Non-pigmented ciliary epithelial cell (primary cell): ENCODE measurements at places on chromosomes 12 and 14.

GRCh38 chr14:61573748-61574513 lies 121.4 kb upstream of the HIF1A start:
- no peak for DNase-seq

DNA sequence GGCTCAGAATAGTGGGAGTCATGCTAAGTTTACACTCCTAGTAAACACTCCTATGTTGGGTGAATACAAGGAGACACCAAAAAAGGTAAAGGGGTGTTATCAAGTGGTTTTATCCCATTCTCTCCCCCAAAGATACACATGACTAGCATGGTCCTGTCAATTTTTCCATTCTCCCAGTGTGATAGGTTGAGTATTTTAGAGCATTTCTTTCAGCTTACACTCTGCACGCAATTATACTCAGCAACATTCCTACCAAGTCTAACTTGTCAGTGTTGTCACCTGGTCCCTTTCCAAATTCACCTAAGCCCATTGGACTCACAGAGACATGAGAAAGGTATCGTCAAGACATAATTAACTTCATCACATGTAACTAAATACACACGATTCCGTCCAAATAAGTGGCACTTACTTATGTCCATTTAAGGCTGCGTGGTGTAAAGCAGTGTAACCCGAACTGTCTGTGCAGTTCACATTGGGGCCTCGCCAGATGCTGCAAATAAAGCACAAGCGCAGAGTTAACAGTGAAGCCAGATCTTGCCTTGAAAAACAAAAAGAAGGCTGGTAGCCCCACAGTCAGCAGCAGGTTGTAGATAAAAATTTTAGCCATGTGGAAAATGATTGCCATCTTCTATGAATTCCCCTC lies 159.7 kb downstream of the ANKS1B start:
- no peak for DNase-seq

- no peak for DNase-seq
Measured at GRCh38 chr12:47356129-47356700, 276.5 kb upstream of the AMIGO2 start.

DNA sequence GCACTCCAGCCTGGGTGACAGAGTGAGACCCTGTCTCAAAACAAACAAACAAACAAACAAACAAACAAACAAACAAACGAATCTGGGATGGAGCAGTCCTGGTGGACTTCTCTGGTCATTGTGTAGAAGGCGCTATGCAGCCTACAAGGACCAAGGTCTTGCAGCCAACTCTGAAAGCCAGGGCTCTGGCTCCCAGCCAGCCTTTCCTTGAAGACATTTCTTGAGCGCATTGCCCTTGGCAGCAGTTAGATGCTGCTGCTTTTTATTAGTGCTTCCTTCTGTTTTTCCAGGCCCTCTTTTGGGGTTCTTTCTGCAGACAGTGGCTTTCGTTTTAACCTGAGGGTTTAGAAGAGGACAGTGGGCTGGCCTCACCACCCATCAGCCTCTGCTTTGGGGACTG lies 20.2 kb downstream of the CCDC177 start:
- DNase-seq = no peak

DNA sequence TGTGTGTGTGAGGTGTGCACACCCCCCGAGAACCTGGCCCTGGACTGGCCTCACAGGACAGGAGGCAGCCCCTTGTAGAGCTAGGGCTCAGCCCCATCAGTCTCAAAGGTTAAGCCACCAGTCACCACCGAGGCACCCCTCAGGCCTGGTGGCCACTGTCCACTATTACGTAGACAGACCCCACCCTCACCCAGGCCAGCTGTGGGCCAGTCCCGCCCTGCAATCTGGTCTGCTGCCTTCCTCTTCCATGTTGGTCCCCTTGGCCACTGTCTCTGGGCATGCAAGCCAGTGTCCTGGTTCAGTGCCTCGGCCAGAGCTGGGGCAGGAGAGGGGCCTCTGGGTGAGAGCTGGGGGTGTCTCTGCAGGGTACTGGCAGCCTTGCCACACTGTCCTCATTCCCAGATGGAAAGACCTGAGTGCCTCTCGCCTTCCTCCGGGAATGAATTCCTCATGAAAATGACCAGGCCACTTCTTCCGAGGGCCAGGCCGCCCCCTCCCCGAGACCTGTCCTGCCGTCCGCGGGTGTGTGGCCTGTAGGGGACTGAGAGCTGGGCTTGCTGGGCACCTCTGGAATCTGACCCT lies 897 bp upstream of the TEX22 start:
- no peak for DNase-seq

DNA sequence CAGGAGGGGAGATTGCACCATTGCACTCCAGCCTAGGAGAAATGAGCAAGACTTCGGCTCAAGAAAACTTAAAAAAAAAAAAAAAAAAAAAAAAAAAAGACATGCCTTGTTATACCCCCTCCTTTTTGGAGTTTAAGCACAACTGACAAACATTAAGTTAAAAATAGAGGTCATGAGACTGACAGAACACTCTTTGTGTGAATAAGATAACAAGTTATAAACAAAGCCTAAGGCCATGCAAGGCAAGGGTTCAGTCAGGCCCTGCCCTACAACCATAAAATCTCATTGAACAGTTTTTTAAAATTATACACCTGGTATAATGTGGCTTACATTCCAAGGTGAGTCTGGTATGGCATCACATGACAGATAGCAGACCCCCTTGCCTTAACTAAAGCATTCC lies 39.3 kb downstream of the TSPAN19 start:
- no peak for DNase-seq

DNA sequence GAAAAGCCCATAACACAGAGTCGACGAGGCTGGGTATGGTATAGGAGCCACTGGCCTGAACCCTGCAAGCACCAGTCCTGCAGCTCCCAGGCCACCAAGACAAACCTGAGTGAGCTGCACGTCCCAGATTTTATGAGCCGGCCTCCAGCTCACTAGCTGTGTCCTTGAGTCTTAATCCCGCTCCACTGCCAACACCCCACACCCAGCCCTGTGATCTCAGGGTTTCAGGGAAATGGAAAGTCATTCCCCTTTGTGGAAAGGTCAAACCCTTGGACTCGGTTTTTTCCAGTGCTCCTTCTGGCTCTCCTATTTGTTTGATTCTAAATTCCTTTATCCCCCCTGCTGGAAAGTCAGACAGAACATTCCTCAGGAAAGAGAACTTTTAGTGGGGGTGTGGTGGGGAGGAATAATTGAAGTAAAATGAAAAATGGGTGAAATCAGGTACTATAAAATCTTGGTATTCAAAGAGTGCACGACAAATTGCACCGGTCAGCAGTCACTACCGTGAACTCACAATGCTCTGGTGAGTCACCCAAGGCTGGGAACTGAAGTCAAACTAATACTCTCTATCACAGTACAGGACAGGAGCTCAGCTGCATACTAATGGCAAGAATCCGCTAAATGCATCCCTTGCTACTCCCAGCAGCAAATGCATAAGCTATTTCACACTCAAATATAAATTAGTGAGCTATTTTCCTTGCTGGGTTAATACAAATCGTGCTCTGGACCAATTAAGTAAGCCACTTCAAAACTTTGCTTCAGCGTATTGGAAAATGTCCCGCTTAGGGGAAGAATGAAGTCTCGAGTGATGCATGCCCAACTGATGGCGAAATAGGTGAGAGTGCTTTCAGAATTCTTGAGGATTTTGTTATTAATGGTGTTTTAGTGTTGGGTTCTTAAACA lies 9.0 kb downstream of the PITPNM2 start:
- DNase-seq = peak; percentile 65

DNA sequence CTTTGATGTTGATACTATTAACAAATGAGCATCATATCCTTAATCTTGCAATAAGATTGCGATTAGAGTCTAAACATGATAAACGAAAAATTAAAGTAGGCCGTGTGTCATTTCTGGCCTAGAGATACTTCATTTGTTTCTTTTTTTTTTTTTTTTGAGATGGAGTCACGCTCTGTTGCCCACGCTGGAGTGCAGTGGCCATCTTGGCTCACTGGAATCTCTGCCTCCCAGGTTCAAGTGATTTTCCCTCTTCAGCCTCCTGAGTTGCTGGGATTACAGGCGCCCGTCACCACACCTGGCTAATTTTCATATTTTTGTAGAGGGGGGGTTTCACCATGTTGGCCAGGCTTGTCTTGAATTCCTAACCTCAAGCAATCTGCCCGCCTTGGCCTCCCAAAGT lies 446.9 kb downstream of the PCNX1 start:
- DNase-seq = no peak

DNA sequence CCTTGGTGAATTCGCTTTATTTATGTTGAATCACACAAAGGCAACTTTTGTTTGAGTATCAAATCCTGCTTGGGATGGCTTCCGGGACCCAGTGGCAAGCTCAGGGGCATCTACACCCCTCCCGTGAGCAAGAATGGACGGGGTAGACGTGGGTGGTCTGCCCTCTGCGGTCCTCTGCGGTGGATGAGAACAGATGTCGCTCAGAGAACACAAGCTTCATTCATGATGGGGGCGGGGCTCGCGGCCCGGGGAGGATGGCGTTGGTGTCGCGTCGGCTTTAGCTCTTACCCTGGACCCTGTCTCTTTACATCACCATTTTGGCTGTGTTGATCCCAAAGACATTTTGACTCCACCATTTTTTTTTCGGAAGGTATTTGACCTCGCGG lies 158.5 kb upstream of the RTL1 start:
- no peak for DNase-seq

GRCh38 chr14:71698673-71699072 lies 233.6 kb upstream of the RGS6 start:
- DNase-seq = no peak

DNA sequence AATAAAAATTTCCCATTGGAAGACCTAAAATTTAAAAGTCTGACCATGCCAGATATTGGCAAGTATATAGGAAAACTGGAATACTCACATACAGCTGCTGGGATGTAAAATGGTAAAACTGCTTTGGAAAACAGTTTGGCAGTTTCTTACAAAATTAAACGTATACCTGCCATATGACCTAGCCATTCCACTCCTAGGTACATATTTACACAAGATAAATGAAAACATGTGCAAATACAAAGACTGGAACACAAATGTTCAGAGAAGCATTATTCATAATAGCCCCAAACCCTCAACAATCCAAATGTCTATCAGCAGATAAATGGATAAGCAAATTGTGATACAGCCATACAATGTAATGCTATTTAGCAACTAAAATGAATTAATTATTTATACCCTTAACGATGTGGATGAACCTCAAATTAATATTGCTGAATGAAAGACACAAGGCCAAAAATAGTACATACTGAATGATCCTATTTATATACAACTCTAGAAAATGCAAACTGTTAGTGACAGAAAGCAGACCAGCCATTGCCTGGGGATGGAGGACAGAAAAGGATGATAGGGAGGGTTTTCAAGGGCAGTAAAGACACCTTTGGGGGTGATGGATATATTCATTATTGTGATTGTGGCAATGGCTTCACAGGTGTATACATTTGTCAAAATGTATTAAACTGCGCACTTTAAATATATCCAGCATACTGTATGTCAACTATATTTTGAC lies 21.3 kb upstream of the TCP11L2 start:
- no peak for DNase-seq

- no peak for DNase-seq
Measured at GRCh38 chr14:91997492-91997891, 42.4 kb downstream of the TRIP11 start.

DNA sequence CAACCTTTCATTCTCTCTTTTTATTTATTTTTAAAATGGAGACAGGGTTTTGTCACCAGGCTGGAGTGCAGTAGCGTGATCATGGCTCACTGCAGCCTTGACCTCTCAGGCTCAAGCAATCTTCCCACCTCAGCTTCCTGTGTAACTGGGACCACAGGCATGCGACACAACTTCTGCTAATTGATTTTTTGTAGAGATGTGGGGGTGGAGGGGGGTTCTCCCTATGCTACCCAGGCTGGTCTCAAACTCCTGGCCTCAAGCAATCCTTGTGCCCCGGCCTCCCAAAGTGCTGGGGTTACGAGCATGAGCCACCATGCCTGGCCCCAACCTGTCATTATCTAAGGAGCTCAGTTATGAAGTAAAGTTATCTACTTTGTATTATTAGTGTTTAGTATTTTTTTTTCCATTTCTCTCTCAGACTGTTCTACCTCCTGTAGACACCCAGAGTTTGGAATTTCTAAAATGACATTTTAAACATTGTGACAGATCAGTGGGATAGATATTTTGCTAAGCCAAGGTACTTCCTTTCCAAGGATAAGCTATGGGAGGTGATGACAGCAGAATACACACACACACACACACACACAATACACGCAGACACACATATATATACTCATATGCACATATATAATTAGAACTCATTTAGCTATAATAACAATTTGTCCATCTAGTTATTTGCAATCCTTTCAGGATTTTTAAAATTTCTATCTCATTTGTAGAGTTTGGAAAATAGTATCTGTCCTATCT lies 2.1 kb upstream of the USP44 start:
- DNase-seq = no peak

DNA sequence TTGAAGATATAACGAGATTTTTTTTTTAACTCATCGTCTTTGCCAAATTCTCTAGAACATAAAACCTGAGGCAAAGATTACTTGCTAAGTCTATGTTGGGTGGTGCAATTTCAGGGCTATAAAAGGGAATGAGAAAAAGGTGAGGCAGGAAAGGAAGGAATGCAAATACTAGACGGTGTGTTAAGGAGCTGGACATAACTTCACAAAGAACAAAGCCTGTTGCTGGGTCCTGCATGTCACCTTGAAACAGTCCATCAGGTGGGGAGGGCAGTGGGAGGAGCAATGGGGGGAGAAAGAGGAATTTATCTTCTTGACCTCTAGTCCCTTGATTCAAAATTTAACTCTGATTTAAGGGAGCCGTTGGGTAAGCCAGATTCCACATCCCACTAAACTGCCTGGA lies 16.1 kb upstream of the DUSP6 start:
- DNase-seq = no peak

- DNase-seq = no peak
Measured at GRCh38 chr14:37587881-37588666, 7.0 kb downstream of the FOXA1 start.

- no peak for DNase-seq
Measured at GRCh38 chr12:132511516-132512196, 21.7 kb downstream of the FBRSL1 start.

DNA sequence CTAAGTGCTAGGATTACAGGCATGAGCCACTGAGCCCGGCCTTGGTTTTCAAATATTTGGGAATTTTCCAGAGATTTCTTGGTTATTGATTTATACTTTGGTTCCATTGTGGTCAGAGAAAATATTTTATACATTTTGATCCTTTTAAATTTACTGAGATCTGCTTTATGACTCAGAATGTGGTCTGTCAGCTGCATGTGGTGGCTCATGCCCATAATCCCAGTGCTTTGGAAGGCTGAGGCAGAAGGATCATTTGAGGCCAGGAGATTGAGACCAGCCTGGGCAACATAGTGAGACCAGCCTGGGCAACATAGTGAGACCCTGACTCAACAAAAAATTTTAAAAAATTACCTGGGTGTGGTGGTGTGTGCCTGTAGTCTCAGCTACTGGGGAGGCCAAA lies 49.8 kb downstream of the ADCK1 start:
- peak; percentile 5 for DNase-seq

DNA sequence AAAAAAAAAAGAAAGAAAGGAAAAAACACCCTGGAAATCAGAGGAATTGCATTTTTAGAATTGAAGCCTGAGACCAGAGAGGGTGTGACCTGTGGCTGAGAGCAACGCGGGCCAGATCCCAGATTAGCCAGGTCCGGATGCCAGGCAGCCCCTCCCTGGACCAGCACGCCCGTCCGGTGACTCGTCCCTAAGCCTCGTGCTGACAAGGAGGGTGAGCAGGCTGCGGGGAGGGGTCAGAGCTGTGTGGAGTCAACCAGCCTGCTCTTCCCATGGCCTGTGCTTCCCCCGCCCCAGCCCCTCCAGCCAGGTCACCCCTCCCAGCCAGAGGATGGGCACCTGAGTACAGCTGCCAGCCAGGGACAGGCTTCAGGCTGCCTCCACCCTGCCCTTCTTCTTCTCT lies 4.2 kb upstream of the KLC1 start:
- no peak for DNase-seq

GRCh38 chr14:104420990-104421389 lies 158.6 kb upstream of the C14orf180 start:
- DNase-seq = no peak

GRCh38 chr12:96400631-96401075 lies 414 bp upstream of the CDK17 start:
- DNase-seq = no peak
